ENCODE measurements at places on chromosomes 16 and 17. TPM values are rescaled to one million over a fixed set of nuclear protein-coding genes. Genes with fewer than 3 reads are reported as not detected.

The SPPL2C gene
- not detected for total RNA-seq

The PALB2 gene
- total RNA-seq = 31.7 TPM

DNA sequence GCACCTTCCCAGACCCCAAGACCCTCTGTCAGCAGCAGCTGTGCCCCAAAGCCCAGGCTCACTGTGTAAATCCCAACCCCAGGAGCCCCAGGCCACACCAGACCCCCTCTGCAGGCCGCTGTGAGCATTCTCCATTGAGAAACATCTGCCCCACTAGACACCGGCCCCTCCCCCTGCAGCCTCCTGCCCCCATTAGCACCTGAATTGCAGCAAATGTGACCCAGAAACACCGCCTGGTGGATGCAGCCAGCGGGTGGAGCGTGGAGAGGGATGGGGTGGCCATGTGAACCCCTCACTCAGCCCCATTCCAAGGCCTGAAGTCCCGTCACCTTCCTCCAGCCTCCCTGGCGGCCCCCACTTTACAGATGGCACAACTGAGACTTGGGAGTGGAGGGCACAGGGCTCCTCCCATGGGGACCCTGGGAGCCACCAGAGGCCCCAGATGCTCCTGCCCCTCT is 2.2 kb downstream of the UBALD1 start:
- no peak for DNase-seq

DNA sequence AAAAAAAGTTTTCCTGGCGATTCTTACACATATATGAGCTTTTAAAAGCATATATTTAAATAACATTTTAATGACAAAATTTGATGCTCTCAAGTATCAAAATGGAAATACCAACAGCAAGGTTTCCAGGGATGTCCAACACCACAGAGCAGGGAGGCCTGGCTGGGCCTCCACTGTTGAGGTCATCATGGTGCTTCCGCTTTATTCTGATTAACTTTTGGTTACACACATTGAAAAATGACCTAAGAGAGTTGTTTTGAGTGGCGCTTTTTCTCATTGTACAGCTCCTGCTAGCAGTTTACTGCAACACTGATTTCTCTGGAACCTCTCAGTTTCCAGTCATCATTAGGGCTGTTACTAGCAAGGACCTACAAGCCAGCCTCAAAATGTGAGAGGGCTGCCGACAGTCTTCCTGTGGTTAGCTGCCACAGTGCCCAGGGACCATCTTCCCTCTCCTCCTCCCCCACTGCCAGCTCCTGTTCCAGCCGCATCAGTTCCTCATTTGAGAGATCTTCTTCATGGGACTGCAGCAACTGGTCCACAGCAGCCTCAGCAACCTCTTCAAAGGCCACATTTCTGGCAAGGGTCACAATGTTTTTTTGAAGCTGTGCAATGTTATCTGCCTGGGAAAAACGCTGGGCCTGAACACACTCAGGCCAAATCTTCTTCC is 21.3 kb downstream of the DEF8 start:
- no peak for DNase-seq

The PRM2 gene
- not detected for total RNA-seq

DNA sequence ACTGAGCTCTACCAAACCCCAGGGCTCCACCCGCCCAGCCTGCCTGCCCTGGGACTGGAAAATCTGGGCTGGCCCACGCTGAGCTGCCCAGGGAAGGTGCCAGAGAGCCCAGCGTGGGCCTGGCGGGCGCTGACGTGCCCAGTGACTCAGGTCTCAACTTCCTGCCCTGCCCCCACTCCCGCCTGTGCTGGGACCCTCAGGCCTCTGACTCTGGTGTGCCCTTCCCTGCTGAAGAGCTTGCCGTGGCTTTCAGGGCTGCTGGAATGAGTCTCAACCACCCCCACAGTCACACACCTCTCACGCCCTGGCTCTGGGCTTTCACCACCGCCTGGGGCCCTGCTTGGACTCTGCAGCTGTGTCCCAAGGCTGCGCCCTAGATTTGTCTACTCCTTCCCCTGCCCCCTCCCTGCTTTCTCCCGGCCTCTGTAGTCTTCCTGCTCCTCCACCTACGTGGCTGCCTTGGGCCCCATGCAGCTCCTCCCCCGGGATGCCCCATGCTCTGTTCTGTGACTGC is 10.4 kb downstream of the LLGL1 start:
- DNase-seq = peak; percentile 54

GRCh38 chr16:21622545-21622944 is 23.2 kb downstream of the METTL9 start:
- DNase-seq = no peak

GRCh38 chr17:82346342-82347300 is 12.4 kb upstream of the TEX19 start:
- DNase-seq = no peak

The EVI2B gene
- 37.3 TPM for total RNA-seq

DNA sequence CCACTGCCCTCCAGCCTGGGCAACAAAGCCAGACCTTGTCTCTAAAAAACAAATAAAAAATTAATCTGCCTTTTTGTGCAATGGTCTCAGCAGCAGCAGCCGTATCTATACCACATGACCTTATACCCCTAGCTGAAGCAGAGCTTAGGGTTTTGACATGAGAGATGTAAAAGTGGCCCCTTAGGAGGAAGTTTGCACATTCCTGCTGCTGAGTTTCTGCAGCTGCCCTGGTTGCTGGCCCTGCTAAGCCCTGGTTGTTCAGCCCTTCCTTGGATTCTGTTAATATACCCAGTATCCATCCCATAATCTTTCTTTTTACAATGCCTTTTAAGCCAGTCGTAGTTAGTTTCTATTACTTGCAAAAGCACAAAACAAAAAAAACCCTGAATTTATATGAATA is 33.0 kb upstream of the PRKCB start:
- no peak for DNase-seq

DNA sequence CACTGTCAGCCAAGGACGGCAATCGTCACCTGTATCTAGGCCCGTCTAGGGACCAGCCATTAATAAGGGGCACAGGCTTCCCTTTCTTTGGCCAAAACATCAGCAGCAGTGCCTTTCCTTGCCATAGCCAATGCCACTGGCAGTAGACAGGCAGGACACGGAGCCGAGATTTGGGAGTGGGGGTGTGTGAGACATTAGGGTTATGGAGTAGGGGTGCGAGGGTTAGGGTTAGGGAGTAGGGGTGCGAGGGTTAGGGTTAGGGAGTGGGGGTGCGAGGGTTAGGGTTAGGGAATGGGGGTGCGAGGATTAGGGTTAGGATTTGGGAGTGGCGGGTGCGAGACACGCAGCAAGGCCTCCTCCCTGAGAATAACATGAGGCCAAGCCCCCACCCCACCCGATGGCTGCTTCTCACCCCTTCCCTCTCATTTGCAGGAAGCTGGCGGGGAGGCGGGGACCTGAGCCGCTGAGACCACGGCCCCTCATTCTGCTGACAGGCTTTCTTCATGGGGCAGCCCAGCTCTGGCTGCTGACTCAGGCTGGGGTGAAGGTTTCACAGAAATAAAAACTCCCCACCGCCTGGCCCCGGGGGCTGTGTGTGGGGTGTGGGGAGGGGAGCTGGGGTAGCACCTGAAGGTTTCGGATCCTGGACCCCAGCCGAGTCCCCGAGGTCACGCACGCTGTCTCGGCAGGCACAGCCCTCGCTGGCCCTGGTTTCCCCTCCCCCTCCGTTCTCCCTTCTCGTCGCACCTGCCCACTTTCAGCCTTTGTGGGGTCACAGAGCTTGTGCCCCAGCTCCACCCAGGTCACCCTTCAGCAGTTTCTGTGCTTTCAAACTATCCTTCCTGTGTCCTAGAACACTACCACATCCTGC is 93.8 kb downstream of the PGS1 start:
- DNase-seq = no peak

DNA sequence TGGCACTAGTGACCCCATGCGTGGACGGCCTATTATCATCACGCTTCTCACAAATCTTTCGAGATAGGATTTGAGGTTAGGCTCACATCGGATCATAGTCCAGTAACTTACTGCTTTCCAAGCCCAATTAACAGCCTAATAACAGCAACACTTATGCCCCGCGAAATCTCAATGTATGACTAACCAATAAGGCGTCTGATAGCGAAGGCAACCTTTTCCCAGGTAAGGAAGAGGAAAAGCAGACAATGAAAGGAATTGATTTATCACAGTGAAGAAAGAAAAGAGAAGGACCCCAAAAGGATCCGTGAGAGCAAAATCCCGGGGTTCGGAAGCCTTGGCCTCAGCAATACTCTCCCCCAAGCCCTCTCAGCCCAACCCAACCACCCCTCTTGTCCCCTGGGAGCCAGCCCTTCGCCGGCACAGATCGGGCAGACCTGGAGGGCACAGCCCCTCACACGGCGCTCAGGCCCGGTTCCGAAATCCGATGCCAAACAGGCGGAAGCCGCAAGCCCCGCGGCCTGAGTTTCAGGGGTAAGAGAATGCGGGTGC is 534 bp downstream of the GPATCH8 start:
- DNase-seq = no peak

The ABCC11 gene
- total RNA-seq = 0.07 TPM

The SEPTIN12 gene
- not detected for total RNA-seq

The ITGB4 gene
- 2.7 TPM for total RNA-seq

- no peak for DNase-seq
Measured at GRCh38 chr16:65487231-65487630, 365.4 kb upstream of the CDH11 start.

GRCh38 chr17:1005361-1005946 is 8.5 kb downstream of the TIMM22 start:
- DNase-seq = no peak

GRCh38 chr16:82470016-82470415 is 156.8 kb upstream of the CDH13 start:
- no peak for DNase-seq

- DNase-seq = no peak
Measured at GRCh38 chr17:81258292-81258691, 19.2 kb downstream of the NDUFAF8 start.

GRCh38 chr17:751269-752001 is 629 bp downstream of the GEMIN4 start:
- DNase-seq = peak; percentile 64
